K562 (cell line): ENCODE measurements at places on chromosomes 1 and 21. TPM values are rescaled to one million over a fixed set of nuclear protein-coding genes. Genes with fewer than 3 reads are reported as not detected.

DNA sequence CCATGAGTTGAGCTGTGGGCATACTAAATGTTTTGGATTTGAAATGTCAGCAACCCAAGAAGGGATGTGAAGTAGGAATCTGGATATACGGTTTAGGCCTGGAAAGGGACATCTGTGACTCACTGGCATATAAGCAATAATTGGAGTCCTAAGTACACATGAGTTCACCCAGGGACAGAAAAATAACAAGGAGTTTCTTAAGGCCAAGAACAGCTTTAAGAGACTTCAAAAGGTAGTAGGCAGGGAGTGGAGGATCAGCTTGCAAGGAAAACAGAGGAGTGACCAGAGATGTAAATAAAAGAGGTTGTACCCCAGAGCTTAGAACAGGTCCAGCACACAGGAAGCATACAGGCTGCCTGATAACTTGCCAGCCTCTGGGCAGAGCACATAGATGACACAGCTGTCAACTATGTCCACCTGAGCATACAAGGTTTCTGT lies 28.1 kb downstream of the TMEM50B start:
- H3K4me1 ChIP-seq = no peaks in the 10 kb centered on the region
- H3K27me3 ChIP-seq = no peaks in the 10 kb centered on the region
- DNase-seq = no peak
- no peak overlapping the region for H3K27ac ChIP-seq
- H3K36me3 ChIP-seq = peaks cover 39% of the 10 kb centered on the region
- no peak overlapping the region for H3K4me3 ChIP-seq

DNA sequence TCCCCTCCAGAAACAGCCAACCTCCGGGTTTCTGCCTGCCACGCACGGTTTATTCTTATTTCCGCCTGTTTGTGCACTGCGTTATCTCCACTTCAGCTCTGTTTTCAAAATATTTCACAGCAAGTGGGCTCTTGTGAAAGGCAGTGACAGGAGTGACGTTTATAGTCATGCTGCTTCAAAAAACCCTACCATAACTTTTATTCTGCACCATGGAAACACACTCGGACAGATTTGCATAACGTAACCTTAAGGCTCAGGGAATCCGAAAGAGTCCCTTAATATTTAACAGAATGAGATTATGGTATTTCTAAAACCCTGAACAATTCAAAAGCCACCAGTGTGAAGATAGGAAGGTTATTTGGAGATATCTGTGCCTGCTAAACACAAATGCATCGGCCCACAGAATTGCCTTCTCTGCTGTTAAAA lies 782 bp upstream of the SDE2 start:
- no peaks in the 10 kb centered on the region for H3K27me3 ChIP-seq
- peak overlapping the region; percentile 98 for H3K27ac ChIP-seq
- H3K4me3 ChIP-seq = peak overlapping the region; percentile 42
- peaks cover 68% of the 10 kb centered on the region for H3K4me1 ChIP-seq

DNA sequence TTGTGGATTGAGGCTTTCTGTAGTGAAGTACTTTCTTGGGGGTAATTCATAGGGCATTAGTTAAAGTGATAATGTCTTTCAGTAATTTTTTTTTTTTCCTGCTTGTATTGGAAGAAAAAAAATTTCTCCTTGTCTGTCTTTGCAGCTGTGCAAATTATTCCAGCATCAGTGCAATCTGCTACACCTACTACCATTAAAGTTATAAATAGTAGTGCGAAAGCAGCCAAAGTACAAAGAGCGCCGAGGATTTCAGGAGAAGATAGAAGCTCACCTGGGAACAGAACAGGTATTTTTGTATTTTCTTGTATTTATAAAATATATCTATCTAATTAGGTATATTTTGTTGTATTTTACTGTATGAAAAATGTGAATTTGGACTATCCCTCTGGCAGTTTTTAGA lies 29.3 kb downstream of the GABPA start:
- no peak overlapping the region for H3K27ac ChIP-seq
- no peaks in the 10 kb centered on the region for H3K27me3 ChIP-seq
- H3K4me1 ChIP-seq = no peaks in the 10 kb centered on the region
- no peak overlapping the region for H3K4me3 ChIP-seq
- DNase-seq = no peak

DNA sequence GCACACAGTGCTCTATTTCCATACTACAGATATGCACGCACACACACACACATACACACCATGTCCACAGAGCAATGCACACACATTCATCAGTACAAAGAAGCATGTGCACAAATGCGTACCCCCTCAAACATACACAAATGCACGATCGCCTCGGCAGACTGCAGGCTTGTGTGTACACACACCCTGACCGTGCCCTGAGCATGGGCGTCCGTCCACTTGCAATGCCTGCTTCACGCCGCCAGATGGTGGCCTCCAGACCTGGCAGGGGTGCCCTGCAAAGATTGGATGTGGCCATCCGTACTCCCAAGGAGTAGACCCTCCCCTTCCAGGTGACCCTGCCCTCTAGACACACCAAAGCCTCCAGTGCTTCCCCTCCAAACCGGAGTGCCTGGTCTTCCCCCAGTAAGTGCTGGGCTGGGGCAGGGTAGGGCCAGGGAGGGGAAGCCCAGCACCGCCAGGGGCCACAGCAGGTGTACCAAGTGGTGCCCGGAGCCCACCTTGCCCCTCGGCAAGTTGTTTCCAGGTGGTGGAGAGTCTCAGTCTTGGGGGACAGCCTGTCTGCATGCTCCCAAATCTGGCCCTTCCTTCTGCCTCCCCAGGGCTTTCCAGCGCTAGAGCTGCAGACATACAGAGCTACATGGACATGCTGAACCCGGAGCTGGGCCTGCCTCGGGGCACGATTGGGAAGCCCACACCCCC lies 20.6 kb downstream of the ESPN start:
- H3K36me3 ChIP-seq = no peaks in the 10 kb centered on the region; the same call in 2 of the 3 replicates
- DNase-seq = no peak
- no peaks in the 10 kb centered on the region for H3K4me1 ChIP-seq
- H3K27me3 ChIP-seq = peaks cover 43% of the 10 kb centered on the region; the same call in 2 of the 3 replicates
- no peak overlapping the region for H3K4me3 ChIP-seq
- H3K27ac ChIP-seq = no peak overlapping the region

ADORA1 gene
- total RNA-seq = not detected in 2 replicates

- H3K36me3 ChIP-seq = no peaks in the 10 kb centered on the region
- H3K4me1 ChIP-seq = peaks cover 14% of the 10 kb centered on the region
- no peak overlapping the region for H3K27ac ChIP-seq
- DNase-seq = no peak
- H3K27me3 ChIP-seq = no peaks in the 10 kb centered on the region
Measured at GRCh38 chr1:161073474-161074121, 3.9 kb upstream of the ARHGAP30 start.

DNA sequence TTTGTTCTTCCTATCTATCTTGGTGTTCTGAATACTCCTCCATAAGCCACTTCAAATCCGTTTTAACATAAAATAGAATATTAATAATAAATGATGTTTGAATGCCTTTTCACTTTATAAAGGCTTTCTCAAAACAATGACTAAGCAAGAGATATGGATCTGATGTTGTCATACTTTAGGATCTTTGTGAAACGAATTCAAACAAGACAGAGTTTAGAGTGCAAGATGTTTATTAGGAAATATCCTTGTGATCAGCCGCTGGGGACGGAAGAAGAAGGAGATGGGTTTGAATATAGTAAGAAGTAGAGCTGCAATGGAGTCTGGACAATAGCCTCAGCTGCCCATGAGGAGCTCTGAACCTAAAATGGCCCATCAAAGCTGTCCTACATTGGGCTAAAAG lies 351.8 kb downstream of the NEGR1 start:
- no peak overlapping the region for H3K4me3 ChIP-seq
- H3K27ac ChIP-seq = no peak overlapping the region
- no peaks in the 10 kb centered on the region for H3K4me1 ChIP-seq

- H3K27me3 ChIP-seq = no peaks in the 10 kb centered on the region
- no peak overlapping the region for H3K4me3 ChIP-seq
- DNase-seq = peak; percentile 65
- H3K27ac ChIP-seq = no peak overlapping the region
- H3K4me1 ChIP-seq = peaks cover 12% of the 10 kb centered on the region; the same call in 2 of the 3 replicates
- no peaks in the 10 kb centered on the region for H3K36me3 ChIP-seq
Measured at GRCh38 chr1:155093911-155094621, 15.4 kb downstream of the EFNA3 start.

GRCh38 chr1:33232716-33233115 lies 23.6 kb upstream of the ZNF362 start:
- no peak for DNase-seq
- no peak overlapping the region for H3K4me3 ChIP-seq
- no peaks in the 10 kb centered on the region for H3K36me3 ChIP-seq
- H3K4me1 ChIP-seq = no peaks in the 10 kb centered on the region; the same call in 2 of the 3 replicates
- no peak overlapping the region for H3K27ac ChIP-seq

GRCh38 chr1:113226148-113226547 lies 153.2 kb downstream of the LRIG2 start:
- no peaks in the 10 kb centered on the region for H3K27me3 ChIP-seq
- no peak for DNase-seq
- no peak overlapping the region for H3K4me3 ChIP-seq
- H3K27ac ChIP-seq = no peak overlapping the region

- H3K27ac ChIP-seq = peak overlapping the region; percentile 86
- H3K4me1 ChIP-seq = peaks cover 9% of the 10 kb centered on the region; the same call in 2 of the 3 replicates
- H3K36me3 ChIP-seq = peaks cover 40% of the 10 kb centered on the region
- no peaks in the 10 kb centered on the region for H3K27me3 ChIP-seq
Measured at GRCh38 chr1:156337888-156338179, 258 bp downstream of the CCT3 start.

SPRR2B gene
- total RNA-seq = not detected in 2 replicates

A3GALT2 gene
- total RNA-seq = not detected in 2 replicates

SPATA46 gene
- total RNA-seq = not detected in 2 replicates

- H3K27ac ChIP-seq = no peak overlapping the region
- peaks cover 5% of the 10 kb centered on the region; the same call in 1 of the 2 replicates for H3K4me1 ChIP-seq
- no peaks in the 10 kb centered on the region for H3K36me3 ChIP-seq
- H3K4me3 ChIP-seq = no peak overlapping the region
- DNase-seq = no peak
Measured at GRCh38 chr1:107141491-107142126, 770 bp downstream of the NTNG1 start.

DNA sequence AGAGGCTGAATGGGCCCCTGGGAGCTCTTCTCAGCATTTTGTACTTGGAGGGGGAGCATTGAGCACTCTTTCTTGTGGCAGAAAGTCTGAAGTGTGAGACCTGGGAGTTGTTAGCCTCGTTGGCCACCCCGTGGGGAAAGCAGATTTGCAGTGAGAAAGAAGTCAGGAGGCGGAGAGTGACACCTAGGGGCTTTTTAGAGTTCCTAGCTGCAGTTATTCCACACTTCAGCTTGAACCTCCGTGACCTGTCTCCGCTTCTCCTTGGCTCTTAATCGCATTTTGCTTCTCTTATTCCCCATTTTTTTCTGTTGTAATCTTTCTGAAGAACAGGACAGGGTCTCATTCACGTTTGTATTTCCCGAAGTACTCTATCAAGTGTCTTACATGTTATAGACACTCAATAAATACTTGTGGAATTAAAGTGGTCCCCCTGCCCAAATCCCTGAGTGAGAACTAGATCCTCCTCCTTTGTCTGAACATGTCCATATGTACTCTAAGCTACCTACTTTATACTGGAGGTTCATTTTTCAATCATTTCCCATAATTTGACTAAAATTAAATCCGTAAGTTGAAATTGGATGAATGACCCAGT lies 14.5 kb upstream of the C1orf141 start:
- no peaks in the 10 kb centered on the region for H3K36me3 ChIP-seq
- peak; percentile 73 for DNase-seq
- H3K27ac ChIP-seq = peak overlapping the region; percentile 7; the same call in 1 of the 3 replicates
